ENCODE measurements at places on chromosomes 7 and 10.

- no peak for DNase-seq
These were observed 243.2 kb upstream of the SLC26A5 start for GRCh38 chr7:103689255-103689654.

DNA sequence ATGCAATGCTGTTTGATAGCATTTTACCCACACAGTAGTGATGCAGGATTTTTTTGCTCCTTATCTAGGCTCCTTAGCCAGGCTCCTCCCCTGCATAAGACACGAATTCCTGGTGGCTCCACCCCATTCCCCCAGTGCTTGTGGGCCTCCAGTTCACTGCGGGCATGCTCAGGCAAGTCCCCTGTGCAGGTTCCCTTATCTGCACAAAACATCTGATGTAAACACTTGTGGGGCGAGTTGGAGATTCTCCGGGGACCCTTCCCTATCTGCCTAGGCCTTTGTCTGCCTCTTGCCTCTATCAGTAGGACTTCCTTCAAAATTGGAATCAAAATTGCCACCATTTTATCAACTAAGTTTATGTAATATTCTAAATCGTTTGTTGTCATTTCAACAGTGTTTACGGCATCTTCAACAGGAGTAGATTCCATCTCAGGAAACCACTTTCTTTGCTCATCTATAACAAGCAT is 5.4 kb upstream of the STK17A start:
- DNase-seq: no peak

DNA sequence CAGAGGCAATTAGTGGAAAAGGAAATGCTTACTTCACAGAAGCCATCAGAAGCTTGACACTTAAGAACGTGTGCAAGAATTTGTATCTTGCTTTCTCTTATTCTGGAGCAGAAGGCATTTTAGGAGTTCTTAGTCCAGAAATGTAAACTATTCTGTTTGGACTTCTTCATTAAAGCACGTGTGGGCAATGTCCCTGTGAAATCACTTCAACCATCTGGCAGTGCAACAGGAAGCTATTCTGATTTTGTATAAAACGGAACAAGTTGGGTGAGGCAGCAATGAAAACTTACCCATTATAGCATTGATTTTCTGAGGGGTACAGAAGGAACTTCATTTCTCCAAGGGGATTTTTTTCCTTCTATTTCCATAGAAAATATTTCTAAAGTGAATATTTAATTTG is 21.3 kb upstream of the ARHGAP21 start:
- no peak for DNase-seq

DNA sequence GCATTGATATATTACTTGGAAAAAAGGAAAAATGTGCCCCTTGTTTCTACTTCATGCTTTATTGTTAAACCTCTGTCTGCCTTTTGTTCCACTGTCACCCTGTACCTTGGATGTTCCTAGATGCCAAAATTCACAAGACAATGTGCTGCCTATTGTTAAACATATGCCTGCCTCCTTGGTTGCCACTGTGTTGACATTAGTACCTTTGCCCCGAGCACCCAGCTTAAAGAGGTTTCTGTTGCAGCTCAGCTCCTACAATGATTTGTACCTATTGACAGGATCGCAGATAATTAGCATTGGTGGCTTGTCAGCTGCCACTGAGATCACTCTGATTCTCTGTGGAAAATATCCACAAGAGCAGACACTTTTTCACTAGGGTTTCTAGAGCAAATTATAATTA is 188.0 kb downstream of the KCND2 start:
- no peak for DNase-seq

- DNase-seq: no peak
These were observed 239.5 kb upstream of the PPP1R3A start for GRCh38 chr7:114158275-114158674.

- DNase-seq: no peak
These were observed 341.0 kb downstream of the GALNT17 start for GRCh38 chr7:71472962-71473361.

DNA sequence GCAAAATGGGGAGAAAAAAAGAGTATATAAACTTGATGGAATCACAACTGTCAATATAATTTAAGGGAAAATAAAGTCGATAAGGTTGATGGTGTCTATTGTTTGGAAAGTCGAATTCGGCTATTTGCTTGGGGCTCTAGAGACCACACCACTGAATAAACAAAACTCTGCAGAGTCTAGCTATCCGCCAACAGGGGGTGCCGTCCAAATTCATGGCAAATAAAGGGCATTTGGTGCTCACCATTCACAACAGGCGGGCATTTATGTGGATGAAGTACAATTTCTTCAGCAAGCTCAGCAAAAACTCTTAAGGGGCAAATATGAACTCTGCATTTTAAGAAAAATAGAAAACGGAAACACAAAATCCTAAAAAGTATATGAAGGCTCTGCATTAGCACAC is 23.3 kb downstream of the CD36 start:
- DNase-seq: no peak

GRCh38 chr10:128530301-128530700 is 404.1 kb upstream of the MKI67 start:
- no peak for DNase-seq

DNA sequence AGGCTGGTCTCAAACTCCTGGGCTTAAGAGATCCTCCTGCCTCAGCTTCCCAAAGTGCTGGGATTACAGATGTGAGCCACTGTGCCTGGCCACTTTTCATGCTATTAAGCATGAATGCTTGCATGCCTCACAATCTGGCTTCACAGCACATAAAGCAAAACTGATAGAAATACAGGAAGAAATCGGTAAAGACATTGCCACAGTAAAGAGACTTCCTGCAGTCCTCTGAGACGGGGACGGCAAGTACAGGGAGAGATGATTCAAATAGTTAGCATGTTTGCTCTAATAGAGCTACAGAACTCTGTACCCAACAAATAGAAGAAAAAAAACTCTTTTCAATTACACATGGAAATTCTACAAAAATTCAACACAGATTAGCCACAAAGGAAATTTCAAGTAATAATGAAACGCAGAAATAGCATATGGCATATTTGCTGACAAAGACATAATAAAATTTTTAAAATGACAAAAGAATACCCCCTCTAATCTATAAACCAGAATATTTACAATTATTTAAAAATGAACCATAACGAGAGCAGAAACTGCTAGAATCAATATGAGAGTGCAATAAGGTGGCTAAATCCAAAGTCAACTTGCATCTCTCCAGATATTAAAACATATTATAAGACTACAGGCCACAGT is 32.3 kb downstream of the CARD11 start:
- no peak for DNase-seq

- no peak for DNase-seq
These were observed 31.0 kb downstream of the SBDS start for GRCh38 chr7:66964411-66964810.

DNA sequence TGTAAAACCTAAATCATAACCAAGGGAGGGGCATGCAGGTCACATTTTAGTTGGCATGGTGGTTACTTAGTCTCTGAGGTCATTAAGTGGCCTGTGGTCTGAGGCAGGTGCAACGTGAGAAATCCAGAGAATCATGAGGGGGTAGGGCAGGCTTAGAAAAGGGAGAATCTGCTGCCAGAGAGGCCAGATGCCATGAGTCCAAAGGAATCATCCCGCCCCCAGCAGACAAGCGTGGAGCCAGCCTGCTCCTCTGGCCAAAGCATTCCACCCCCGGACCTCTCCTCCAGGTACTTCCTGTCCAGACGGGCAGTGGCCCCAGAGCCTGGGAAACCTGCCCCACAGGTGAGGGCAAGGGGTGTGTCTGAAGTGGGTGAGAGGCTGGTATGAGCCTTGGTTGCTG is 196.4 kb upstream of the ZNF32 start:
- no peak for DNase-seq

DNA sequence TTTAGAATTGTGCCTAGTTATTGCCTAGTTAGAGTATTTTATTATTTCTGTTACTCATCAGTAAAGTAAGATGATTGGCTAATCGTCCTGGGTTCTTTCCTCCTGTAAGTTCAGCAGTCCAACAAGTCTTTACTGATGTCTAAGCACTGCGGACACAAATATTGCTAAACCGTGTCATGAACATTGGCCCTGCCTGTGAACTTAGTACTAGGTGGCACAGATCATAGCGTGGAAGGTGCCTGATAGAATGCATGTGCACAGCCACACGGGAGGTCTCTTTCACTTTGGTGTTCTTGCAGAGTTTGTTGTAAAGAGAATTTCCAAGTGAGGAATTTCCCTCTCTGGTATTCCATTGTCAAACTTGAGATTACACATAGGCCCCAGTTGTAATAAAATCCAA is 38.0 kb downstream of the RBM33 start:
- DNase-seq: no peak

DNA sequence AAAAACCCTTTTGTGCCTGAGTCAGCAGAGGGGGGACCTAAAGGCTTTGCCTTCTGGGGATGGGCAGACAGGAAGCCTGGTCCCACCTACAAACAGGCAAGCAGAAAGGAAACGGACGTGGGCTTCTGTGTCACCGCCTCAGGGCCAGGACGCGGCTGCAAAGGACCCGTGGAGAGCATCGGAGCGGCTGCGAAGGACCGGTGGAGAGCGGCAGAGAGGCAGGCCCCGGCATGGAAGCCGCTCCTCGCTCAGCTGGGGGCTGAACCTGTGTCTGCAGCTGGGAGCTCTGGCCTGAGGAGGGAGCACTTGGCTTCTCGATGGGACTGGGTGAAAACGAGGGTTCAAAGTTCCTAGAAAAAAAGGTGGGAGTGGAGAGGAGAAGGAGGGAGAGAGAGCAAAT is 125.4 kb upstream of the PPP2R2D start:
- DNase-seq: no peak

- DNase-seq: no peak
These were observed 17.7 kb downstream of the CLIP2 start for GRCh38 chr7:74306730-74307469.

DNA sequence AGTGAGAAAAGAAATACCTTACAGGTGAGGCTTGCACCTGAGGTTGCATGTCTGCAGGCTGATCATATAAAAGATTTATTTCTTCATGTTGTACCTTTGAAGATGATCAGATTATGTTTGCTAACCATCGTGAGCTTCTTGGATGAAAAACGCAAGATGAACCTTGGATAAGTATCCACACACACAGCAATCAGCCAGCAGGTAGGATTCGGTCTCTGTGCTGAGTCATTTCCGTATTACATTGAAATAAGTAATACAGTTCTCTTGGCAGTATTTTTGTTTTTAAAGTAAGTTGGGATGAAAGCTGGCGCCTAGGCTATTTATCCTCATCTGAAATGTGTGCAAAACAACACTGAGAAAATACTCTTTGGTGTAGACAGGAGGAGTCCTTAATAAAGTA is 109.0 kb upstream of the PRKCQ start:
- DNase-seq: no peak

DNA sequence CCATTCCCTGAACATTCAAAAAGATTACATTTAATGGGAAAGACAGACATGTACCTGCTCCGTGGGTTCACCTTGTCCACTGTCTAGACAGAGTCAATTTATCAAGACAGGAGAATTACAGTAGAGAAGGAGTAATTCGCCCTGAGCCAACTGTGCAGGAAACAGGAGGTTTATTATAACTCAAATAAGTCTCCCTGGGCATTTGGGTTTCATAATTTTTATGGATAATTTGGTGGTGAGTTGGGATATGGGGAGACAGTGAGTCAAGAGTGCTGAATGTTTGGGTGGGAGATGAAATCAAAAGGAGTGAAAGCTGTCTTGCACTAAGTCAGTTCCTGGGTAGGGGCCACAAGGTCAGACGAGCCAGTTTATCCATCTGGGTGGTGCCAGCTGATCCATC is 165.9 kb upstream of the NAMPT start:
- no peak for DNase-seq

- DNase-seq: no peak
These were observed 232.0 kb downstream of the SH2D4B start for GRCh38 chr10:80769700-80770160.

DNA sequence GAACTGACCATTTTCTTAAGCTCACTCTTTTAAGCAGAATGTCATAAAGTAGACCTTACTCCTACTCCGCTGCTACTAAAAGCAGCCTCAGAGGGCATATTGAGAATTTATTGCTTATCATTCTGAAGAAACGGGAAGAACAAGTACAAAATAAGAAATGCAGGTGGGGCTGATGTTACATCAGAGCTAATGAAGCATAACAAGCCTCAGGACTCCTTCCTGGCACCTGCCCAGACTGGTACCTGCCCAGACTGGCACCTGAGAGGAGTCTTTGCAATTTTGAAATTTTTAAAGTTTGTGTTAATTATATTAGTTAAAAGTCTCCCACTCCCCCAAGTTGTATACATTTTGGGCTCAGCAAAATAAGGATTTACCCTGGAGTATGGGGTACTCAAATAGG is 162.4 kb downstream of the SEMA3E start:
- no peak for DNase-seq

DNA sequence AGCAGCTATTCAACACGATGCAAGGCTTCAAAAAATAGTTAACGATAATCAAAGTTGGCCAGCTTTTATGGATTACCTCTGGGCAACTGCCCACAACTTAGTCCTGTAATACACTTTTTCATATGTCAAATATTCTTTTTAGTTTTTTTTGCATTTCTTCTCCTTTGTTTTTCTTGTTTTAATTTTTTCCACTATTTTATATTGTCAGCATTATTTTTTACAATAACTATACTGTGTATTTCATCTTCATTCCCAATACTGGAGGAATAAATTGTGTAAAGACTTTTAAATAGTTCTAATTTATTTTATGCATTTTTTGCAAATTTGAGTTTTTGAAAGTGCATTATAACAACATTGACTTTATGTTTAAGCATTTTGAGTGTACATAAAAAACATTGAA is 18.5 kb upstream of the CTAGE4 start:
- no peak for DNase-seq

GRCh38 chr7:31002256-31002655 is 38.5 kb downstream of the GHRHR start:
- no peak for DNase-seq

DNA sequence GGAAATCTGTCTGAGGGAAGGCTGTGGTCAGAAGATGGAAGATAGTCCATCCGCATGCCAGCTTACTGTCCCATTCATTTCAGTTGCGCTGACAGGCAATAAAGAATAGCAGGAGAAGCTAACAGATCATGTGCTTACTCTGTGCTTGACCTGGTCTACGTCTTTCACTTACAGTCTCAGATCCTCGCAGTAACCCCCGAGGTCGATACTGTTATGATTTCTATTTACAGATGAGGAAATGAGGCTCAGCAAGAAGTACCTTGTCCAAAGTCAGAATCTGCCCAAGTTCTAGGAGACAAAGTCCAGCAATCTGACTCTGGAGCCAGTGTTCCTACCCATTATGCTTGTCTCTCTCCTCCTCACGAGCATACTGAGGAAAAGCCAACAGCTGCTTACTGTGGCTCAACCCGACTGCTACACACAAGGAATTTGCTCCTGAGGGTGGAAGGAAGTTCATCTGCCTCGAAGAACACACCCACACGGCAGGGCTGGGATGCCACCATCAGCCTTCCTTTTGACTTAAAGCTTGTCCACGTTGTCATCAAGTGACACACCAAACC is 74.2 kb downstream of the MINPP1 start:
- no peak for DNase-seq

DNA sequence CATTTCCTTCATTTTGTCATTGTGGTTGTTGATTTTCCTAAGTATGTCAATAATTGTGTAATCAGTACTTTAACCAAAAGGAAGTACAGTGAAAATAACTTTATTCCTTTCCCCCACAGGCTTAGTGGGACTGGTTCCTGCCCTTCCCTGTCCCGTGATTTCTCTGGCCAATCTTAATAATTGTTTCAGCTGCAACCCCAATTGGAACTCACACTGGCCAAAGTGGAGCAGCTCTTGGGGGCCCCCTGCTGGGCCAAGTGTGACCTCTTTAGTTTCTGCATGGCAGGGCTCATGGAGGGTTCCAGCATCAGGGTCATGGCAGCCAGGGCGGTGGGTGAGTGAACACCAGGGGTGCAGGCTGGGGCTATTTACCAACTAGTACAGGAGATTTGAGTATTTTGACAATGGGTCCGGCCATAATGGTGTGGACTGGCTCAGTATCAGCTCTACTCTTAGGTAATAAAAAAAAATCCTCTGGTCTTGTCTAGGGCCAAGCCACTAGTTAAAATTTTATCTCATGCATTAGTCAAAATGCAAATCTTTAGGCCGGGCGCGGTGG is 31.7 kb downstream of the CYCS start:
- DNase-seq: peak; percentile 58

Measured in central memory CD4-positive, alpha-beta T cell (primary cell).